G401 (cell line): ENCODE measurements at places on chromosomes 7 and 10.

- no peak for DNase-seq
These were observed 56.1 kb downstream of the MGMT start for GRCh38 chr10:129523031-129523722.

- no peak for DNase-seq
These were observed 214.6 kb downstream of the PRPF18 start for GRCh38 chr10:13801156-13801906.

DNA sequence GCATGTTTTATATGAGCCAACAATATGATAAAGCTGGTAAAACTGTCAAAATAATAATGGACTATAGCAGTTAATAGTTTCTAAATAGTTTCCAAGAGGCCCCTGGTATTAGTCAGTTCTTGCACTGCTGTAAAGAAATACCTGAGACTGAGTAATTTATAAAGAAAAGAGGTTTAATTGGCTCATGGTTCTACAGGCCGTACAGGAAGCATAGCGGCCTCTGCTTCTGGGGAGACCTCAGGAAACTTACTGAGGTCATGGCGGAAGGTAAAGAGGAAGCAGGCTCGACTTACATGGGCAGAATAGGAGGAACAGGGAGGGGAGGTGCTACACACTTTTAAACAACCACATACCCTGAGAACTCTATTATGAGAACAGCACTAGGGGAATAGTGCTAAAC, 104.6 kb downstream of the PPP1R9A start:
- DNase-seq, result no peak

- no peak for DNase-seq
These were observed 7.6 kb upstream of the C10orf105 start for GRCh38 chr10:71727105-71727737.

GRCh38 chr7:30973791-30974604, 10.2 kb downstream of the GHRHR start:
- DNase-seq, result no peak

- no peak for DNase-seq
These were observed 208.7 kb upstream of the PRKCQ start for GRCh38 chr10:6788731-6789130.

GRCh38 chr10:88080213-88080612, 216.8 kb downstream of the PTEN start:
- no peak for DNase-seq

DNA sequence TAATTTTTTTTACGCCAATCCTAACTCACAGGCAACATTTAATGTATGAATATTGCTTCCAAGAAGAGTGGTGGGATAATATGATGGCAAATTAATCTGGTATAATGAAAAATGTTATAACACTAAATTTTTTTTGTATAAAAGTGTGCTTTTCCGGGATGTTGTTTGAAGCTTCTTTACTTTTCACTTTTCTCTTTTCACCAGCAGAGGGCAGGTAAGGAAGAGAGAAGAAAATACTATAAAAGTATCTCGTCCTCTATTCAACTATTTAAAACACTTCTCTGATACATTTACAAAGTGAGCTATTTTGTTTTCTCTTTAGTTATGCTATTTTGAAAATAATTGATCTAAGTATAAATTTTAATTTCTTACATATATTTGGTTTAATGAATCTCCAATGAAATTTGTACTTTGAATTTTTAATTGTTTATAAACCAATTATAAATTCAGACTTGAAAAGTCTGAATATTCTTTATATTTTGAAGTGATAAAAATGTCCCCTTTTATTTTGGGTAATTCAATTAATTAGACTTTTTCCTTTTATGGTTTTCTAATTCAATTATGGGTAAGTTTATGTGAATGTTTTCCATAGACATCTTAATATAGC, 20.7 kb upstream of the CFTR start:
- DNase-seq, result peak; percentile 16

- DNase-seq, result no peak
These were observed 504.9 kb downstream of the PARD3 start for GRCh38 chr10:34310234-34310633.

DNA sequence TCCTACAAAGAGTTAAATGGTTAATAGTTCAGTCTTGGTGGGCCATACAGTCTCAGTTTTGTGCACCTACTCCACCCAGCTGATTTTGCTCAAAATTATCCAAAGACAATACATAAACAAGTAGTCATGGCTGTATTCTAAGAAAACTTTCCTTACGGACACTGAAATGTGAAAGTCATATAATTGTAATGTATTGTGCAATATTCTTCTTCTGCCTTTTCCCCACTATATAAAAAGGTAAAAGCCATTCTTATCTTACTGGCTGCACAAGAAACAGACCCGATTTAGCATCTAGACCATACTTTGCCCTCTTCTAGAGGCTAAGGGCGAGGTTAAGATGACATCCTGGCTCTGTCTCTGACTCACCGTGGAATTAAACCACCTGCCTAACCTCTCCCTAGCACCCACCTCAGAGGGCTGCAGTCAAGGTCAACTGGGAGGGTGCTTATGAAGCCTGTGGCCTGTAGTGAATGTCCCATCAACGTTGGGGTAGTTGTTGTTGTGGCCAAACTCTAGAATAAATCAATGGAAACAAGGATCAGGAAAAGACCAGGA, 63.8 kb upstream of the DOCK1 start:
- DNase-seq, result no peak

DNA sequence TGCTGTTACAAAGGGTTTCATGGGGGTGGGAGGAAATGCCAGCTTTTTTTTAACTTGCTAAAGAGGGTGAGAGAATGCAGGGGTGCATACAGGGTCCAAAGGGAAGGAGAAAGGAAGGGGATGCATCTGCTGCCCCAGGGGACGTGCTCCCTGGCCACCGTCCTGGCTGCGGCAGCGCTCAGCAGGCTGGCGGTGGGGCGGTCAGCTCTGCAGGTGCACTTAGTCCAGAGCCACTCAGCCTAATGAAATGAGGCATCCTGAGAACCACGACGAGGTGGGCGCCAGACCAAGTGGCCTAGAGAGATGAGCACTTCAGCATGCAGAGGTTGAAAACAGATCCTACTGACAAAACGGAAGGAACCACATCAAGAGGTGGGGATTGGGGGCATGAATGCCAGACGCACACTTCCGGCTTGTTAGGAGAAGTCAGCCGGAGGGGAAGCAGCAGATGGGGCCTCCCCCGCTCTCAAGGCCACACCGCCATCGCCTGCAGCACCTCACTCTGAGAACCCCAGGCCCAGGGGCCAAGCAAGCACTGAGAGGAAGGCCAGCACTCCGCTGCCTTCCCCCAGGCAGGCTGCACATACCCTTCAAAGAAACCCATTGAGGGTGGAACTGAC, 94.5 kb downstream of the MAD1L1 start:
- DNase-seq, result no peak

GRCh38 chr7:137519181-137519691, 175.7 kb upstream of the PTN start:
- no peak for DNase-seq

GRCh38 chr10:72503241-72503640, 122.6 kb downstream of the MICU1 start:
- DNase-seq, result no peak

GRCh38 chr10:11875494-11876281, 52.5 kb downstream of the PROSER2 start:
- peak; percentile 92 for DNase-seq
